ENCODE measurements at places on chromosomes 1 and 21. TPM values are rescaled to one million over a fixed set of nuclear protein-coding genes. Genes with fewer than 3 reads are reported as not detected.

- no peak for DNase-seq
Observed at GRCh38 chr1:54120698-54121481, 31.9 kb downstream of the CDCP2 start.

- DNase-seq = no peak
Observed at GRCh38 chr1:19712928-19713327, 48.3 kb downstream of the HTR6 start.

DNA sequence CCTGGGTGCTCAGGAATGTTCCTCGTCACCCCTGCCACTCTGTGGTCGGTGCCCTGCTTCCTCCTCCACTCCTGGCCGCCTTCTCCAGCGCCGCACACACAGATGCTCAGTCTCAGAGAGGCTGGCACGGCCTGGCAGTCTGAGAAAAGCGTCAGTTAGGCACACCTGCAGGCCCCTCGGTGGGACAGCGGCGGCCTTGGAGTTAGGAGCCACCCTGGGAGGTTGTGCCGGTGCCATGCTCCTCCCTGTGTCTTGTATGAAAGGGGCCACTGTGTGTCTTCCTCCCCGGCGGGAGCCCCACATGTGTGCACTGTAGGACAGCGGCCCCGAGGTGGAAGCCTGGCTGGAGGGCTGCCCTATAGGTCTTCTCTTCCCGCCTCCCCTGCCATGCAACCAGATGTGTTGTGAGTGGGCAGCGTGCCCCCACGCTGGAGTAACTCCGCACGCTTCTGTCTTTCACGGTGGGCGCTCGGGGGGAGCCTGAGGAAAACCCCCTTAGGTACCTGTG lies 145.2 kb downstream of the PGBD5 start:
- no peak for DNase-seq

SPRR3 gene
- polyA plus RNA-seq = not detected

EPHA8 gene
- polyA plus RNA-seq = not detected

ZNF695 gene
- polyA plus RNA-seq = not detected

PLA2G2F gene
- not detected for polyA plus RNA-seq

Data from CD8-positive, alpha-beta memory T cell (primary cell).